NK-92 treated with Interleukin-12 subunit alpha and Interleukin-12 subunit beta, amount 100 ng/mL, for 24 hours (cell line): ENCODE measurements at places on chromosomes 6 and 20.

GRCh38 chr20:1764136-1765033, 106.8 kb upstream of the SIRPG start:
- peak; percentile 48 for DNase-seq

- no peak for DNase-seq
Measured at GRCh38 chr20:23645575-23645974, 7.8 kb upstream of the CST3 start.

GRCh38 chr6:158150701-158151100, 17.4 kb downstream of the SERAC1 start:
- no peak for DNase-seq

GRCh38 chr6:99114769-99115406, 167.1 kb upstream of the FBXL4 start:
- DNase-seq: no peak

GRCh38 chr6:170135821-170136471, 154.9 kb downstream of the DLL1 start:
- DNase-seq: no peak

DNA sequence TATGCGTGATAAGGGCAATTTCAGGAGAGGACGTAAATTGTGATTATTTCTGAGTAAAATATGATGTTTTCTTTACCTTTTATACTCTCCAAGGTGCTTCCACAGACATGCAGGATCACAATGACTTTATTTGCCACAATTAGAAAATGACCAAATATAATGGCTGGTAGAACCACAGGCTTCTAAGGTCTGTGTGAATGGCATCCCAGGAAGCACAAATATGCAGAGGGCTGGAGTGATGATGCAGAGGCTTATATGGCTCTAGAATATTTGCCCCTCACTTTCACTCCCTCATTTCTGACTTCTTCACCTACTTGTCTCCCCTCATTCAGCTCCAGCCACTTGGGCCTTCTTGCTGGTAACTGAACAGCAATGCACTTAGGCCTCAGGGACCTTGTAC, 502.1 kb upstream of the MAP3K7 start:
- no peak for DNase-seq

DNA sequence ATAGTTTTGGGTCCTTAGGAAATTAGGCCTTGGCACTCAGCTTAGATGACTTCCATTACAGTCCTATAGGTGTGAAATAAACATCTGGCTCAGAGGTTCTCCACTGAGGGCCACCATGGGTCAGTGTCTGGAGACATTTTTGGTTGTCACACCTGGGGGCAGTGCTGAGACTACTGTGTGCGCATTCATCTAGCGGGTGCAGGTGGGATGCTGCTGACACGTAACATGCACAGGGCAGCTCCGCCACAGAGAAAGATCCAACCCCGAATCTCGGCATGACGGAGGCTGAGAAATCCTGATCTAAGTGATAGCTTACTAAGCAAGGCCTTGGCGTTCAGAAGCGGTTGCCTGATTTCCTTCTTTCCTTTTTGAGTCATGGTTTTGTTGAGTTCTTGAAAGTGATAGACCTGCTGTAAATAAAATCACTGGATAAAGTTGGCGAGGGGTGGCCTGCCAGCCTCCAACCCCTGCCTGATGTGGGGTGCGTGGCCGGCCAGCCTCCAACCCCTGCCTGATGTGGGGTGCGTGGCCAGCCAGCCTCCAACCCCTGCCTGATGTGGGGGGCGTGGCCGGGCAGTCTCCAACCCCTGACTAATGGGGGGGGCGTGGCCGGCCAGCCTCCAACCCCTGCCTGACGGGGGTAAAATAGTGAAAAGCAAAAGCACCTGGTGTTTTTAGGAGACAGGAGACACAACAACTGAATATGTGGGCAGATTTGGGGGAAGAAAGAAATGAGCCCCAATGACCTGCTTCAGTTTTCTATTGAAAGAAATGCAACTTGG, 158.1 kb downstream of the CDH26 start:
- DNase-seq: no peak

- no peak for DNase-seq
Measured at GRCh38 chr20:58639182-58640146, 11.6 kb upstream of the STX16 start.

GRCh38 chr6:11847515-11848345, 69.1 kb upstream of the ADTRP start:
- no peak for DNase-seq

DNA sequence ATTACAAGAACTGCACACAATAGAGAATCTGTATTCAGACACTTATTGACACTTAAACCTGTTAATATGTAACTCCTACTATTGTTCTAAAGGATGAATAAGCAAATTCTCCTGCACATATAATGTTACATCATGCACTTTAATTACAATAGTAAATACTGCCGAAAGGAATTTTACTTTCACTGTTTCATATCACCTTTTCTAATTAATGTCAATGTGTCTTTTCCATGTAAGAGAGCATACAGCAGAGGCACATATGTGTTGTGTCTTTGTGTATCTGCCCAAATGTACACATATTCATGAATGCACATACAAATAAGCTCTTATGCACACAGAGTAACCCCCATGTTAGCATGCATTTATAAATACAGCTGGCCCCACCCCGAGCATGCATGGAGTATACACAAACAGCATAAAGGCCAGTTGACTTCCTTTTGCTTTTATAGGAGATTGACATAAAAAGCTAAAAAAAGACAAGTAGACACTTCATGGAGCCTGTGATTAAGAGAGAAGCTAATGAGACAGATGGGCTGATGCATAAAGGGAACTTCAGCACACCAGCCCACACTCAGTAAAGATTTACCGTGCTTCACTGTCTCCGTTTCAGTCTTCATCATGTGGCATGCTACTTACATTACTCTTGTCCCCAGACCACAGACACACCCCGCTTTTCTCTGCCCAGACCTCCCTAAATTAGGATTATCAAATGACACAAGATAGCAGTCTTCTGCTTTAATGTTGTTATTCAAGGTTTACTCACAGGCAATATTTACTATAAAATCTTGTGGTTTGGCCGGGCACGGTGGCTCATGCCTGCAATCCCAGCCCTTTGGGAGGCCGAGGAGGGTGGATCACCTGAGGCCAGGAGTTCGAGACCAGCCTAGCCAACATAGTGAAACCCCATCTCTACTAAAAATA, 184.6 kb downstream of the ATXN1 start:
- no peak for DNase-seq

DNA sequence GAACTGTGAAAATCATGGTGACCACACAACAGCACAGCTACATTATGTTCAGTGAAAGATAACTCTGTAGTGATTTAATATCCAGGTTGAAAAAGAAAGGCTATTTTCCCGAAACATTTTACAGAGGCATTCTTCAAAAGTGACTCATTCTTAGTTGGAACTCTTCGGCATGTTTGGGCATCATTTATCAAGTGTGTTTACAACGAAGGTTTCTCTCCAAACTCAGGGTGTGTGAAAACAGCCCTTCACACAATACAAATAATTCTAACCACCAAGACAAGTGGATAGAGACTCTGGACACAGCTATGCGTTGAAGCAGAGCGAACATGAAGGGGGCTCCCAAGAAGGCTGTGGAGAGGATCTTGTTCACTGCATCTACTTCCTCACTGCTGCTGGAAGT, 57.6 kb downstream of the CBLN4 start:
- no peak for DNase-seq

- no peak for DNase-seq
Measured at GRCh38 chr6:163751032-163751525, 336.6 kb downstream of the QKI start.

DNA sequence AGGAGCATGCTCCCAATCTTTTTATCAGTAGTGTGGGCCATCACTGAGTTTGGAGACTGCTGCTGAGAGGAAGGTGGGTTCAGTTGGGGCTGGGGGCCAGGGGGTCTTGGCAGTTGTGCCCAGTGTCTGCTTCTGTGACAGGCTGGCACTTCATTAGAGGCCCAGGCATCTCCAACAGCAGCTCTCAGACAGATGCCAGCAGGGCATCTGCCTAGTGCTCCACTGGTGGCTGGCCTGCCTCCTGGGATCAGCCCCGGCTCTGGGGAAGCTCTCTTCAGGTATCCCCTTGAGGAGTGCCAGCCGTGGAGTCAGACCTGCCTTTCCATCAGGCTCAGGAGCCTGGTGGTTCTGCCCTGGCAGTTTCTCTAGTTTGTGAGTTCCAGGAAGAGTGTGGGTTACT, 77.3 kb downstream of the DTD1 start:
- no peak for DNase-seq

- no peak for DNase-seq
Measured at GRCh38 chr6:75106426-75106825, 99.4 kb downstream of the COL12A1 start.

DNA sequence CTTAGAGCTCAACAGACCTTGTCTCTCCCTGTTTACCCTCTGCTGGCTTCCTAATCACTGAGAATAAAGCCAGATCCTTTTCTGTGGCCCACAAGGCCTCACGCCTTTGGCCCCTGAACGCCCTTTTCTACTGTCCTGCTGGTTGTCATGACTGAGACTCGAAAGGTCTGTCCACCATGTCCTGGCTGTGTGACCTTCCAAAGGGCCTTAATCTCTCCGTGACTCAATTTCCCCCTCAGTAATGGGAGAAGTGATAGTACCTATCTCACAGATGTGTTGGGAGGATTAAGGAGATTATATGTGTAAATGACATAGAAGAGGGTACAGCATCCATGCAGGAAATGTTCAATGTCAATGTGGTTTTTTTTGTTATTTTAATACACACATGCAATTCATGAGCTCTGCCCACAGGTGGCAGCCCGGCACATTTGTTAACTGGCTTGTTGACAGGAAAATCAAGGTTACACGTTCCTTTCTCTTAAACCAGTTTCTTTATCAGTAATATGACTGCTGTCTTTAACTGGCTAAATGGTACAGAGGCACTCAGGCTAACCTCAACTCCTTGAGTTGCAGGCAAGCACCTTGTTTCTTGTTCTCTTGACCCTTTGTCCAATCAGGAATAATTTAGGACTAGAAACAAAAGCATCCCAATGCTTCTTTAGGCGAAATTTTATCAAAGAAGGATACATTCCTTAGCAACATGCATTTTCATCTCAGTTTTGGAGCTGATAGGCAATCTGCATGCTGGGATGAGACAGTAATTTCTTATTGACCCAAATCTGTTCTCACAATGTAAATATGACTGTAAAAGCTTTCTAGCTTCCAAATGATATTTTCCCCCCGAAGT, 16.6 kb downstream of the SLC22A1 start:
- DNase-seq: peak; percentile 10

DNA sequence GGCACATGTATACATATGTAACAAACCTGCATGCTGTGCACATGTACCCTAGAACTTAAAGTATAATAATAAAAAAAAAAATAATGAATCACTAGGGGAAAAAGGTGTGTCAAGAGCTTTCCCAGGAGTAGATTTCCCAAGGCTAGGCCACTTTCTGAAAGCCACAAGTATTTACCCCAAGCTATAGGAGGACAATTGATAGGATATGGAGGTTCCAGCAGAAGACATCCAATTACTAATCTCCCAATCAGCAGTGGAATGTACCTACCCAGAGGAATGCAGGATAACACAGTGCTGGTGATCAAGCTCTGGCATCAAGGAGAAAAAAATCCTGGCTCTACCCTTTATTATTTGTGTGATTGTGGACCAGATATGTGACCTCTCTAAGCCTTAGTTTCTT, 562.7 kb downstream of the RFPL4B start:
- no peak for DNase-seq

DNA sequence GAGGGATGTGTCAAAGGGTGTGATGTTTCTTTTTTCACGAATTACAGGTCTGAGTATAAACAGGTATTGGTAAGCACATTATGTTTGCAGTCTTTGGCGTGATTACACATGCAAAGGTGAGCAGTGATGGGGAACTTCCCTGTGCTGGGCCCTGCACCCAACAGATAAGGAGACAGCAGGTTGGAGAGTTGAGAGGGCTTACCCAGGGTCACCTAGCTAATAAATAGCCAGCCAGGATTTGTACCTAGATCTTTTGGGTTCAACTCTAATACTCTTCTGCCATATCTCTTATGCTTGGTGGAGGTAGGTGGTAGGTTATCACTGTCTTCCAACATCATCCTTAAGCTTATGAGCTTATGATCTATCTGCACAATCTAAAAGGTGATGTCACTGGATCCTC, 46.5 kb downstream of the AFG1L start:
- DNase-seq: no peak

DNA sequence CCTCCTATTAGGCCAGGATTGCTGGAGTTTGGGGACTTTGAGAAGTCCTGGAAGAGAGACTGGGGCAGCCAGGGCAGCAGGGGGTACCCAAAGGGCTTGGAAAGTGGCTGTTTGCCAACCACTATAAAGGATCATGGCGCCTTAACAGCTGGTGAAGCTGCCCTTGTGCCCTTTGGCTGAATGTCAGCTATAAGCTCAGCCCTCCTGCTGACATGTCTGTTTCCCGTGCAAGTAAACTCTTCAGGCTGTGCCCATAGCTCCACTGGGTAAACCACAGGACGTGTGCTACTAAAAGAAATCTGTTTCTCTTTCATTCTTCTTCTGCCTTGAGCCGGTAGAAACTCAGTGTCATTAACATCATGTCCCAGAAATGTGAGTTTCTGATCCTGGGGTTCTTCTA, 97.3 kb downstream of the CAP2 start:
- no peak for DNase-seq

DNA sequence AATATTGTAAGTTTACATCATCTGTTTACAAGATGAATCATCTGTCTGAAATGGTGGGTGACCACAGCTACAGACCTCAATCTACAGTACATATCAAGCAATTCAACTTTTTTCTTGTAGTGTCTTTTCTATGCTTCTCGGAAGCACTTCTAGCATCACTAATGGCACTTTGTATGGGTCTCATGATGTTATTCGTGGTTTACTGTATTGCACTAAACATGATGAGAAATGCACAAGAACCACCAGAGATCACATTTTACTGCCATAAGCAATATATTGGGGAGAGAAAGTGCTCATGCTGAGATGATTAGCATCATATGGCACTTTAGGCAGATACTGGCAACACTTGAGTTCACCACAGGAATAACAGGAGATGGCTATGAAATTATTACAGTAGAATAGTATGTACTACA, 15.4 kb upstream of the BTBD3 start:
- no peak for DNase-seq

DNA sequence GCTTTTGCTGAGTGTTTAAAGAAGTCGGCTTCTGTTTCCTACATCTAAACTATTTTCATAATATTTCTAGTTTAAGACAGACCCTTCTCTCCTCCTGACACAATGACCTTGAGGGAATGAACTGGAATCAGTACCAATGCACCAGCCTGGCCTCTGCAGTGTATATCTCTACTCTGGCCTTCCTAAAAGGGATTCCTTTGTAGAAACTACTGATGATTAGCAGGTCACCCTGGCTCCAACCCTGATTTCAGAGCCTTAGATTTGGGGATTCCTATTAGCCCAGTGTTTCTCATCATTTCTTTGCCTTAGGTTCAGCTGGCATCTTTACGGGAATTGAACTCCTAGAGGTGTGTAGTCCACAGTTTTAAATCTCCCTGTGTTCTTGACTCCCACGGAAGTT, 75.4 kb downstream of the ADGRB3 start:
- DNase-seq: no peak

- no peak for DNase-seq
Measured at GRCh38 chr6:141992109-141992508, 140.6 kb upstream of the GJE1 start.

DNA sequence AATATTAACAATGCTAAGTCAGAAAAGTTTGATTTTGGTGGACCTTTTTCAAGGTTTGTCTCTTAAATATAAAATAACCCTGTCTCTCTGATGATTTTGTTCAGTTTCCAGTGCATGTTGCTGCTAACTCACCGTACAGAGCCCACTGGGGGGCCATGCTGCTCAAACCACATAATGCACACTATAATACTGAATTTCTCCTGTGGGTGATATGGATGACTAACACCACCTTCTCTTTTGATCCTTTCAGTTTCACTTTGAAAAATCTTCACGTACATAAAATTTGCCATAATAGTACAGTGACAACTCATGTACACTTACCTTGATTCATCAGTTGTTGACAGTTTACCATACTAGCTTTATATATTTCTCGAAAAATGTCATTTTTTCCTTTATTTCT, 506.6 kb upstream of the MAN1A1 start:
- no peak for DNase-seq
